ENCODE measurements at places on chromosomes 5 and 9. TPM values are rescaled to one million over a fixed set of nuclear protein-coding genes. Genes with fewer than 3 reads are reported as not detected.

DNA sequence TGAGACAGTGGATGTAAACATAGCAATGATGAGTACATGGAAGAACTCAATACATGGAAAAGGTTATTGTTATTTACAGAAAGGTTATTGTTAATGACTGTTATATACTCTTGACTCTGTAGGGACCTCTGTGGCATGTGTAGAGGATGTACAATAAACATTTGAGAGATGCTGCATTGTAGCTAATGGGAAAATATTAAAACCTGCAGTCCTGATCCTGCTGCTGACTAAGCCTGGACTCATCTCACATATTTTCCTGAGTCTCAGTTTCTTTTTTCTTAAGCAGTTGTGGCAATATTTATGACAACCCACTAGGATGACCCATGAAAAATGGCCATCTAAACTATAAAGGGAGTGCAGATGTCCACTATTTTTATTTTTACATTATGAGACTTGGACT lies 75.4 kb downstream of the DOCK2 start:
- DNase-seq: no peak

The CCDC180 gene
- 1.0 TPM for total RNA-seq

DNA sequence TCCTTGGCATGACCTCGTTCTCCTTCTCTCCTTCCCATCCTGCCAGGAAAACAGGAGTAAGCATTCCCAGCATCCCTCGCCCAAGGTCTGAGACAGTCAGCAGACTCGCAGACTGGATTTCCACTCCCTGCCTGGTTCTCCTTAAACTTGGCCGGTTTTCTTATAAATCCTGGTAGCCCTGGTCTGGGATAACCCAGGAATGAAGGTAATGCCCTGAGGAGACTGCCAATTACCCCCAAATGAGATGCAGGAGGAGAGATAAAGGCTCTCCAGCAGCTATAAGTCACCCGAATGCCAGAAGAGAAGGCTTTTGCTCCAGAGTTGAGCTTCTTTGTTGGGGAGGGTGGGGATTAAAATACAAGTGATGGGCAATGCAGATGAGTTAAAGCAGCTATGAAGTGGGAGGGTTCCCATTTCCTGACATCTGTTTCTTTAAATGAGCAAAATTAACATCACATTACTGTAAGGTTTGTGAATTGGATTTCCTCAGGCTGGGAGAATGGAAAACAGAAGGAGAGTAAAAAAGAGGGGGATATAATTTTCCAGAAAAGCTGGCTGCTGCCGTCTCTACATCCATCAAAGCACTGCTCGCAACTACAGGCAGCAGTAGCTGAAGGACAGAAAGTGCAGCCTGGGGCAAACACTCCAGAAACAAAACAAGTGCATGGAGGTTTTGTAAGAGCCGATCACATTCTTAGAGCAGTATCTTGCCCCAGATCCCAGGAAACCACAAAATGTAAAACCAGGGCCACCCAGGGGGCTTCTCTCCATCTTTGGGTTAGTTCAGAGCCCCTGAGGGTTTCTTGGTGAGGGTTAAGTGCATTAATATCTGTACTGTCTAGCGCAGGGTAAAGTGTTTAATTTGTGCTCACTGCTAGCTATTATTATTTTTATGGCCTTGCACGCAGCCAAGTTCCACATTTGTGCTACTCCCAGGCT lies 177.6 kb upstream of the PANK3 start:
- no peak for DNase-seq

The PCDHA9 gene
- total RNA-seq: under 0.01 TPM

GRCh38 chr9:69018737-69019136 lies 4.8 kb upstream of the PRKACG start:
- DNase-seq: no peak

GRCh38 chr9:37729499-37729898 lies 24.1 kb upstream of the TRMT10B start:
- no peak for DNase-seq
